ENCODE measurements at places on chromosomes 3 and 15.

DNA sequence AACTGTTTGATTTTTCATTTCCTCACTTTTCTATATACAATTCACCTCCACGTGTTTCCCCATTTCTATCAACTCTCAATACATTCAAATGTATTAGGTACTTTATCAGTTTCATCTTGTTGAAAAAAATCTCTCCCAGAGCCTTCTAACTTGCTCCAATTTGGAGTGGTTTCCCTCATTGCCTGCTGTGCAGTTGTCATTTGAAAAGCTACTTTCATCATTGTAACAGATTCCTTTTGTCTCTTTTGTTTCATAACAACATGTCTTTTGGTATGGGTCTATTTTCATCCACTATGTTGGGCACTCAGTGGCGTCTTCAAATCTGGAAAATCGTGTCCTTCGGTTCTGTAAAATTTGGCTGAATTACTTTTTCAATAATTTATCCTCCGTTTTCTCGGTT is 75.0 kb downstream of the NR2E3 start:
- no peak for DNase-seq

GRCh38 chr3:117228466-117228865 is 518.9 kb downstream of the TUSC7 start:
- no peak for DNase-seq

GRCh38 chr3:114034787-114035545 is 21.4 kb downstream of the CCDC191 start:
- DNase-seq, result no peak

GRCh38 chr3:14475621-14476020 is 64.5 kb downstream of the GRIP2 start:
- DNase-seq, result no peak

DNA sequence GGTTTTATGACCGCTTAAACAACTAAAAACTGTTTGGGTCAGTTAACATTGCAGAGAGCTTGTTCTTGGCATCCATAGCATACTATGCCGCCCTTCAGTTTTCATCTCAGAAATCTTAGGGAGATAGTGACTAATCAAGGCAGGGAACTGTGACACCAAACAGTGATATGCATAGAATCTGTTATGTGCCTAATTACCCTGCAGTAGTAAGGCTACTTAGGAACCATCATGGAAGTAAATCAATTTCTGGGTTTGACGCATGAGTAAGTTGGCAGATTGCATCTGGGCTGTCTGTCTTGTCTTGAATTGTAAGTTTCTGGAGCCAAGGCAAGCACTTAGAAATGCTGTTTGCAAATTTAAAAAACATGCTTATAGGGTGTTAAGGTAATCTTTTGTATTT is 22.5 kb downstream of the KCTD6 start:
- DNase-seq, result no peak

DNA sequence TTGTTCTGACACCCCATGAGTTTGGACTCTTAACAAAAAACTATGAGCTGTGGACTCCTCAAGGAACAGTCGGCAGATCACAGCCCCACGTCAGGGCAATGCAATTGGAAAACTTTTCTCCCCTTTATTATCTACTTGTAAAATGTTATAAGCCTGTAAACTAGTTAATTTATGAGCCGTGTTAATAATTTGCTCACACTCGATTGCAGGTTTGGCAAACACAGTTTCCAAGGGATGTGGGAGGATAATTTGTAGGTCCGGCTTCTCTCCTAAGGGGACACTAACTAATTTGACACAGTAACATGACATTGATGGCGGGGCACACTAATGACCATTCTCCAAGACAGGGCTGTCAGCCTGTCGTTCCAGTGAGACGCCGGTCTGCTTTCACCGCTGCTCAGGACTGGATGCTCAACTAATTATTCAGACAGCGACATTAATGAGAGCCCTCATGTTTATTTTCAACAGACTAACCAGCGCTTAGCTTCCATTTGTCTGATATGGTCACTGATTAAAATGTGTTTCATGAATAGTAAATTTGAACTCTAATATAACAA is 222.1 kb downstream of the FOXP1 start:
- no peak for DNase-seq

DNA sequence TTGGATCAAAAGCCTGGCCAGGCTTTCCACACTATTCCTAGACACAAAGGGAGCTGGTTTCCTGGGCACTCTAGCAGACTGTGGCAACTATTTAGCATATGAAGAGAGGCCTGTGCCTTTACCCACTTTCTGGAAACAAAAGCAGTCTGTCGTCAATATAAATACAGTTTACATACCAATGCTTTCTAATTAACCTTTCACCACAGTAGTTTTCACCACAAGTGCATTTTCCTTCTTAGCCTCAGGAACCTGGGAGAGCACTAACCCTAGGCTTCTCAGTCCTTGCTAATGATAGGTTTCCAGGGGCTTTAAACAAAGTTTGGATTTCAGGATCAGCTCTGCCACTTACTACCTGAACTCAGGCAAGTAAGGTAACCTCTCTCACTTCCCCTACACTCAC is 499.1 kb downstream of the MAGI1 start:
- no peak for DNase-seq

DNA sequence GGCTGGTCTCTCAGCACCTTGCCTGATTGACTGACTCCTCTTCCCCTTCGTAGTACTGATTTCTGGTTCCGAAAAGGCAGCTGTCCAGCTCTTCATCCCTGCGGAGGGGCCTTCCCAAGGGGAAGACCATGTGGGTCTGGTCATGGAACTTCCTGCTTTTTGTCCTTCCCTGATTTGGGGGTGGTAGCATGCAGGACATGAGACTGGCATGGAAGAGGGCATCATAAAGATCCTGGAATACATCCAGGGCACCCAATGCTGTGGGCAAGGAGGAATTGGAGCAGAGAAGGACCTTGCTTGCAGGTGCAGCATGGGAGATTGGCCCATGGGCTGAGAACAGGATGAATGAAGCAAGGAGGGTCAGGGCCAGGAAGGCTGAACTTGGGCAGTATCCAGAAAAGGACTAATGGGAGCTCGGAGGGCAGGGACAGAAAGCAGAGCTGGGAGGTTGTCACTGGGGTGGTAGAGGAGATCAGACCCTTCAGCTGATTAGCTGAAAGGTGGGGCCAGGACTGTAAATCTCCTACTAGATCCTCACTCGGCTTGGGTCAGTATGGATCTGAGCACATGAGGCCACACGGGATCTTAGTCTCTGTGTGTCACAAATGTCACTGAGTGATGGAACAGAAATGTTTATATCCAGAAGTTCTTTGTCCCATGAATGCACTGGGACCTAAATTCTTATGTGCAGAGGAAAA is 59.5 kb downstream of the AMOTL2 start:
- no peak for DNase-seq

DNA sequence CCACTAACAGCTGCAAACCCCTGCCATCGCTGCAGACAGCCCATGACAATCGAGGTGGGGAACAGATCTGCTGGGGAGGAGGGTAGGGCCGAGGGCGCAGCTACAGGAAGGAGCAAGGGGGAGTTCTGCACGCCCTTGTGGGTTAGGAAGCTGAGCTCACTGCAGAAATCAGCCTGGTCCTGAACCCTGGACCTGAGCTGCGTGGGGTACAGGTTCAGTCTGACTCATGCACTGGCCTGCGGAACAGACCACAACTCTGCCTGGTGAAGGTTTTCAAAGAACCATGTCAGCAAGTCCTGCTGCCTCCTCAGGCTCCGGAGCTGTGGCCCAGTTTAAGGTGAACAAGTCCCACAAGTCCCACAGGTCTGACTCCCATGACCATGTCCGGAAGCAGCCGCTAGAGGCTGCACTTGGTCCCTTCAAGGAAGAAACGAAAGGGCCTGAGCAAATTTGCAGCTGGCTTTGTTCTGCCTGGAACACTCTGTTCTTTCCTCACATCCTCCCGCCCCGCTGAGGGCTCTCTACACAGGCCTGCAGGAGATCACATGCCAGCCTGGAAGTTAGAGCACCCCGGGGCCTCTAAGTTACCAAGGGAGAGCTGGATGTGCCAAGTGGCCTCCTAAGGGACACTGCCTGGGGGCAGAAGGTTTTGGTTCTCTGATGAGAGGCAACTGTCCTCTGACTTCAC is 49.4 kb upstream of the AKAP13 start:
- peak; percentile 67 for DNase-seq

DNA sequence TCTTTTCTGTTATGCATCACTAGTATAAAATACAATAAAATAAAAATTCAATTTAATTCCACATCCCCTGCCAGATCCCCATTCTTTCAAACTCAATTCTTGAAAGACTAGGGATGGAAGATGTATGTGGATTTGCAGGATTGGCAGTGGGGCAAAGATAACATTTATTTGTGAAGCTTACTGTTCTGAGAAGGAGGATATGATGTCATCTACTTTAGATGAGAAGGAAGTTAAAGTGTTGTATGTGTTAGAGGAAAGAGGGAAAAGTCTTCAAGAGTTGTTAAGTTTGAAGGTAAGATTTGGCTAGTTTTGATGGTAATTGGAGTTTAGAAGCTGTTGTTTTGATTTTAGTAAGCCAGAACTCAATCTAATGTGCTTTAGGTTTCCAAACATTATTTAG is 845.1 kb upstream of the NR2F2 start:
- no peak for DNase-seq

DNA sequence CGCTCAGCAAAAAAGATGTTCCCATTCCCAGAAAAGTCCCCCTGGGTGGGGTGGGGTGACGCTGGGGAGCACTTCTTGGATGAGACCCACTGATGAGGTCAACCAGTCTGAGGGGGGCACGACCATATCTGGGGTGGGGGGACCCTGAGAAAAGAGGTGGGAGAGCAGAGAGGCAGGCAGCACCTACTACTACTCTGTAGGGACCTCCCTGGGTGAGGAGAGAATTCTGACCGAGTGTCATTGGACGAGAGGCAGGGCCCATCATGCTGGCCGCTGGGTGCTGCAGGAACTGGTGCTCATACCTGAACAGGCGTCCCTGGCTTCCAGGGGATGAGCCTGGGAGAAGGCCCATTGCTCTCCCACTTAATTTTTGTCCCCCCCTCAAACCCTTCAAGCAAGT is 158.8 kb downstream of the KLF13 start:
- DNase-seq, result no peak

DNA sequence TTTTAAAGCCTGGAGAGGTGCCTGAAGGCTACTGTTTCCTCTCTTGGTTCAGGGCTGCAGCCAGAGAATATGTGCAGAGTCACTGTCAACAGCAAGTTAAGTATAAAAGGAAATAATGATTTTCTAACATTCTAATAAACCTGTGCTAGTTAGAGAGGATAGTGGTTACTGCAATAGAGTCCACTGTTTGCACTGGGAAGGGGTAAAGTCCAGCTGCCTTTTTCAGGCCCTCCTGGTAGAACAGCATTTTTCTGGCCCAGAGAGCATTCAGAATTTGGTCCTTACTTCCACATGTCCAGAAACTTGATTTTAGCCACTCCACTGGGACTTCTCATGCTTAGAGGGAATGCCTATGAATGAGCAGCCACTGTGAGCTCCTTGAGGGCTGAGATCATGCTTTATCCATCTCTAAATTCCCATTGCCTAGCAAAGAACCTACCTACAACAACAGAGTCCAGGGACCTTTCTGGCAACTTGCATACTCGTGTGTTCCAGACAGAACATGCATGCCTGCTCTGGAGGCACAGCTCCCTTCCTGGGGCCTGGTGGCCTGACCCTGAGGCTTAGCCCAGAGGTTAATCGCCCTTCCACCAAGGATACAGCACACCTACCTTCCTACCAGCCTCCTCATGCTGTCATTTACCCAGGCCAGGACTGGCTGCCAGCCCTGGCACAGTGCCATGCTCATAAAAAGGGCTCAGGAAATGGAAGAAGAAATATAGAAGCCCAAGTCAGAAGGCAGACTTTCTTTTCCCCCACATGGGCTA is 50.3 kb upstream of the ATP13A3 start:
- DNase-seq, result no peak

GRCh38 chr15:78438619-78439285 is 736 bp downstream of the IREB2 start:
- DNase-seq, result peak; percentile 49

- DNase-seq, result no peak
Observed at GRCh38 chr3:135272026-135272669, 477.1 kb downstream of the EPHB1 start.

GRCh38 chr3:143081365-143081764 is 38.2 kb upstream of the CHST2 start:
- no peak for DNase-seq

- DNase-seq, result no peak
Observed at GRCh38 chr3:35446896-35447295, 192.4 kb upstream of the ARPP21 start.

- DNase-seq, result no peak
Observed at GRCh38 chr3:71240034-71240433, 343.5 kb downstream of the FOXP1 start.

DNA sequence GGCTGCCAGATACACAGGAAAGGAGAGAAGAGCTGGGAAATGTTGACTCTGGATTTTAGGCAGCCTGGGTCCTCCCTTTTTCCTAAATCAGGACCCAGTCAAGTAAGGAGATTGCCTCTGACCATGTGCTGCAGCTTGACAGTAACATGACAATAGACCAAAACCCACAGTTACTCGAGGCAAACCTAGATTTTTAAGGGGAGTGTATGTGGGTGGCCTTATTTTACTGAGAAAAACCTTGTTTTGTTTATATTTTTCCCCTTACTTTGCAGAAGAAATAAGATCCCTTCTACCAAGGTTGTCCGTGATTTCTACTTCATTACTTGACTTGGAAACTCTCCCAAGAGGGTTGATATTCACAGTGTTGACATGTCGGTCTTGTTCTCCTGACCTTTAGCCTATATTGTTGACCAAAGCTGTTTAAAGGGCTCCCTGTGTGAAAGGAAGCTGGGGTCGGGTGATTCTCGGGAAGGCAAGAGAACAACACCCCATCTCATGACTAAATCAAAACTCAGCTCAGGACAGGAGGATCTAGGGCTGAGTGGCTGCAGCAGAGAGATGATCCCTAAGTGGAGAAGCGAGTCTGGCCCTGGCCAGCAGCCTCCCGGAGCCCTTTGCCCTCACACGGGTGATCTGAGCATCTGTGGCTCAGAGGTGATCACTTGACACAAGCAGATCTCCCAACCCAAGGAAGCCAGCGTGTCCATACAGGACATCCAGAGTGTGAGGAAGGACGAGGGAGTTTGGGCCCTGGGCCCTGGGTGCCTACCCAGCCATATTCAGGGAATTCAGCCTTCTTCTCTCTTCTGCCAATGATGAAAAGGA is 31.0 kb upstream of the SLCO2A1 start:
- DNase-seq, result no peak

- no peak for DNase-seq
Observed at GRCh38 chr15:45184562-45185041, 3.2 kb downstream of the SHF start.

GRCh38 chr15:39403640-39404117 is 177.2 kb upstream of the THBS1 start:
- no peak for DNase-seq
